Hematopoietic multipotent progenitor cell treated with erythropoietin and hydrocortisone succinate and interleukin-3 and kit ligand, for 17 days (in vitro differentiated cells): ENCODE measurements at places on chromosomes 16 and 17.
A peak's percentile ranks its signal among the peaks of the same experiment; 100 is the strongest.

DNA sequence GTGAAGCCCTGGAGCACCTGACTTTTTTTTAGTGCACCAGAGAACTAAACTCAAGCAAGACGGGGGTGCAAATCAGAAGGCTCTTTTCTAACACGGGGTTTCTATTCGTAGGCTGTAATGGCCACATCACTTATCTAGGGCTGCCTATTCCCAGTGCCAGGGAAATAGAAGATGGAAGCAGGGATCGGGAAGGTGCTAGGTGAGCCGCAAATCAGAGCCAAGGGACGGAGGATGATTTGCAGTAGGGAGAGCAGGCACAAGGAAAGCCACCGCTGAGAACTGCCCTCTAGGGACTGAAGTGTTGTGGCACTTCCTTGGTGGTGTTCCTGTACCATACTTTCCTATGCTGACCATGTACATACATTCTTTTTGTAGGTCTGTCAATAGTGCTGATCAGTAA is 7.8 kb upstream of the SLC46A1 start:
- no peak for DNase-seq

- DNase-seq, result no peak
Measured at GRCh38 chr16:27468941-27469531, 67.1 kb downstream of the IL21R start.

DNA sequence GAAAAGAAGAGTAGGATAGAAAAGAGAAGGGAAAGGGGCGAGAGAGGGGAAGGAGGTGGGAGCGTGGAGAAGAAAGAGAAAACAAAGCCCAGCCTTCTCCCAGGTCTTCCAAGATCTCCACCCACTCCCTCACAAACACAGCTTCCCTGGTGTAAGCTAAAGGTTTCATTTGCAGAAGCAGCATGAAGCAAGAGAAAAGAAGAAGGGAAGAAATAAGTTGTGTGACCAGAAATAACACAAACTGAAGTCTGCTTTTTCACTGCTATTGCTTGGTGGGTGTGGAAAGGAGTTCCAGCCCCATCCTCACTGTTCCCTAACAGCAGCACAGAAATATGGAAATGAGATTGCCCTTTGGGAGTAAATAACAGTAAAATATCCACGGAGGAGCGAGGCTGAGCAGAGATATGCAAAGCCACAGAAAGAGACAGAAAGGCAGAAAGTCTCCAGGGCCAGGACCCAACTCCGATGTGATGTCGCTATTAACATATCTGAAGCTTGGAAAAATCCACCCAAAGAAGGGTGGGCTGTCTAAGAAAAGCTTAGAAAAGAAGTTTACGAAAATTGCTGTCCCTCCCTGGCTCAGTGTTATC is 10.3 kb upstream of the GAS7 start:
- DNase-seq, result no peak

DNA sequence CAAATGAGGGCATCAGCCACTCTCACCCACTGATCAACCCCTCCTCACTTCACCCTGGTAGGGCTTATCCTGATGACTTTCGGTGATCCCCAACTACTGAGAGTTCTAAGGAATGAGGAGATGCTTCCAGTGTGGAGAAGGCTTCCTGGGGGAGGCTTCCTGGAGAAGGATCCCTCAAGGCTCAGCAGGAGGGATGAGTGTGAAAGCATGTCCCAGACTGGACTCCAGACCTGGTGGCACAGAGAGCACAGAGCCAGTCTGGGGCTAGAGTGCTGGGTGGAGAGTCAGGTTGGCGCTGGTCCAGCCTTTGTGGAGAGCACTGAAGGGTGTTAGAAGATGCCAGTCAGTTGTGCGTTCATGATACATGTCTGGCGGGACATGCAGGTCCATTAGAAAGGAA is 53.7 kb downstream of the PLD6 start:
- no peak for DNase-seq

GRCh38 chr16:52634528-52634927 is 87.6 kb upstream of the TOX3 start:
- DNase-seq, result no peak

DNA sequence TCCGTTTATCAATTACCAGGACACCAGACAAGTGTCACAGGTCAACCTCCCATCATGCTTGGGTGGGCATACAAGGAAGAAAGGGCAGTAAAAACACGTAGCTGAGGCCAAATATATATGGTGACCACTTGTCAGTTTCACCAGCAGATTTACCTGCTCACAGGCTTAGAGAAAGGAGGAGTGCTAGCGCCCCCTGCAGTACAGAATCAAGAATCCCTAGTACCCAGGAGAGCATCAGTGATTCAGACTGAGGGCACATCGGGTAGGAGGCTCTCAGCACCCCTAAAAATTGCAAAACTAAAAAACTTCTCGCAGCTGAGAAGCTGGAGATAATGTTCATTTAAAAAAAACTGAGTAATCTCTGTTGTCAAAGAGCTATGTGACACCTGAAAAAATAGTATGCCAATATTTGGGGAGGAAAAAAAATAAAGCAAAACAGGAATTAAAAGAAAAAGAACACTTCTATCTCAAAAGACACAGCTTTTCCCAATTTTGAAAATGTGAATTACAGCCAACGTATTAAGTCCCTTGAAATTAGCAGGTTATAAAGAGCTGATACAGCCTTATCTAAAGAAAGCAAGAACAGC is 21.2 kb upstream of the MON1B start:
- peak; percentile 44 for DNase-seq

- DNase-seq, result no peak
Measured at GRCh38 chr17:76691379-76692191, 19.2 kb downstream of the MXRA7 start.

DNA sequence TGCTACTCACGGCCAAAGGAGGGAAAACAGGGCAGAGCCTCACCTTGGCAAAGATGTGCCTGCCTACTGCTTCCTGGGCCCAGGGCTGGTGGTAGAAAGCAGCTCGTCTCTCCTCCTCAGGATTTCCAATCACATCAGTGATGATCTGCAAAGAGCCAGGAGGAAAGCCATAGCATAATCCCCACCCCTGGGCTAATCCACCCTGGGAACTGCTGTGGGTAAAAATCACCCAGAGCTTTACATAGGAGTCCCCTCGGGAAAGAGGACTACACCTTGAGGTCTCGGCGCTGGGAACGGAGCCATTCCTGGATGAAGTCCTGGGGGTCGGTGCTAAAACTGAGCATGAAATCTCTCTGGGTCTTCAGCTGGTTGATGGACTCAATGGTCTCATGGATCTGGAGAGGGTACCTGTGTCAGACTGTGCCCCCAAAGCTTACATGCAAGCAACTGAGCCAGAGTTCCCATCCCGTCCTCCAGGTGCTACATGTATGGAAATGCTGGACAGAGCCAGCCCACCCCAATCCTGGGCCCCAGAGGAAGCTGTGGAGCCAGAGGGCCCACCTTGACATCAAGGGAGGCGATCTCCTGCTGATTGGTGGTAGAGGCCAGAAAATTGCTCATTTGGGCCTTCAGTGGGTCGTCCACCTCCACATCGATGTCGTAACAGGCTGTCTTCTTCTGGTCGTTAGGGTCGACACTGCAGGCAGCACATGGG is 5.7 kb upstream of the FTSJ3 start:
- DNase-seq, result no peak

DNA sequence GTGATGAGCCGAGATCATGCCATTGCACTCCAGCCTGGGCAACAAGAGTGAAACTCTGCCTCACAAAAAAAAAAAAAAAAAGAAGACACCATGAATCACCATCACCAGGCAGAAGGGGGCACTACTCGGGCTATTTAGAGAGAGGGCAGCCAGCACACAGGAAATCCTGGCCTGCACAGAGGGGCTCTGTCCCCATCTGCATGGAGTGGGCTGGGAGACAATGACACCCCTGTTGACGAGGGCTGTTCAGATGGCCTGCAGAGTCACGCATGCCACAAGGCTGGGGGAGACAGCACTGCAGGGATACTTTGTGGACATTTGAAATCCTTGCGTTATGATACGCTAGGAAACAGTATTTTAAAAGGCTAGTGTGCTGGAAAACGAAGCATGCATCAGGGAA is 48.3 kb downstream of the CUEDC1 start:
- DNase-seq, result no peak

DNA sequence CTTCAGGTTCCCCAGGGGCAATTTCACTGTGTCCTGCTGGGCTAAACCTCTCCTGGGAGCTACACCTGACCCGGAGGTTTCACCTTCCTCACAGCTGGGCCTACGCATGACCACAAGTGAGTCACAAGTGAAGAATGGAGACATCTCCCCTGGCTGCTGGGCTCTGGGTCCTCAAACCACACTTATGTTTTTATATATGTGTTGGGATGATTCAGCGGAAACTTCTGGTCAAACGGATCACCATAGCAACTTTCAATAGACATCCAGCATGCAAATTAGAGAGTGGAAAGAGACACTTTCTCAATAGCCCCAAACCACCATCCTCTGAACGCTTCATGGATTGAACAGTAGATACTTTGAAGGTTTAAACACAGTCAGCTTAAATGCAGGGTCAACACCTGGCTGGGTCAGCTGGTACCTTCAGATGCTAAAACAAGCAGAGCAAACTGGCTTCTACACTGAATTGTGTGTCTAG is 28.0 kb upstream of the MAF start:
- no peak for DNase-seq

GRCh38 chr16:49010879-49011278 is 270.8 kb downstream of the CBLN1 start:
- DNase-seq, result no peak

DNA sequence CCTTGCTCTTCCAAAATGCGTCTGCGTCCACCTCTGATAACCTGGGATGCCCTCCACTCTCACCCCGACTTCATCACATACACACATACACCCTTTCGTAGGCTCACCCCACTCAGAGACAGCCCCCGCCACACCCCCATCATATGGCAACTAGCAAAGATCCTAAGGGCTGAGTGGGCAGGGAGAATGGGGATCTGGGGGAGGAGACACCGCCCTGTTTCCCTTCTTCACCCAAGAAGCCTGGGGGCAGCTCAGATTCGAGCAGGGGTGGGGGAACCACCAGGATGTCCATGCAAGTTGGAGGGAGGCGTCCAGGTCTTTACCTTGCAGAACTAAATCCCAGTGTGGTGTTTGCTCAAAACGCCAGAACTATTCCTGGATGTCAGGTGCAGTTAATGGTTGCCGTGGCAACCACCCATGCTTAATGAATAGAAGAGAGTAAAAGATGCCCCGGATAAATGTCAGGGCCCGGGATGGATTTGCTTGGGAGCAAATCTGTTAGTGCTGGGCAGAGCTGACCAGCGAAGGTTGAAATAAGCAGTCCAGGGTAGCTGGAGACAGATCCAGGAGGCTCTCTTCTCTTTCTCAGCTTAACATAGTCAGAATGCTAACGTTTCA is 72.8 kb downstream of the CACNG3 start:
- DNase-seq, result no peak

GRCh38 chr17:40099619-40100418 is 570 bp downstream of the NR1D1 start:
- peak; percentile 26 for DNase-seq

GRCh38 chr16:54987081-54987480 is 56.4 kb downstream of the IRX5 start:
- no peak for DNase-seq

- no peak for DNase-seq
Measured at GRCh38 chr17:10052106-10052813, 146.1 kb downstream of the GAS7 start.

GRCh38 chr17:5304636-5305035 is 22.6 kb downstream of the RABEP1 start:
- DNase-seq, result no peak

DNA sequence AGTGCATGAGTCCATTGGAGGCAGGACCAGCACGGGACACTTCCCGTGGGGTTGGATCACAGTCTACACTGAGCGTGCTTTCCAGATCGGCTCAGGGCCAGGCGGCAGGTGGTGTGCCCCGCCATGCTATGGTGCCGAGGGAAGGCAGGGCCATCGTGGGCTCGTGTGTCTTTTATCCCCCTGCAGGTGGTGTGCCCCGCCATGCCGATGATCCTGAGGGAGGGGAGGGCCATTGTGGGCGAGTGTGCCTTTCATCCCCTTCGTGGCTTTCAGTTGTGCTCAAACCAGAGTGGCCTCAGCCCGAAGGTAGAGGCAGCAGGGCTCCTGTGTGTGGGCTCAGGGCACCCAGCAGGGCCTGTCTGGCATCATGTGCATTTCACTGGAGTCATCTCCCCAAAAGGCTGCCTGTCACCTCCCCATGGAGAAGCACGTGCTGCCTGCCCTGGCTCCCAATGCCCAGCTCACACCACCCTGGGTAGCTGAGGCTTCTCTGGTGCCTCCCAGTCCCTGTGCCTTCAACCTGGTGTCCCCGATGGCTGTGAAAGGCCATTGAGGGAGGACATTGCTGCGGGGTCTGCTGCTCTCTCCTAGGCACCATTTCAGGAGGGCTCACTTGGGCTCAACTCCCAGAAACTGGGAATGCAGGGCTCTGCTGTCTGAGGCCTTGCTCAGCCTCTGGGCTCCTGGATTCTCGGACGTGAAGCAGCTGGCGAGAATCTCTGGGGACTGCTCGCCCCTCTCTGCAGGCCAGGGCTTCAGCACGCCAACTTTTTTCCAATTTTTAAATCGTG is 207.6 kb downstream of the NPIPB11 start:
- no peak for DNase-seq

DNA sequence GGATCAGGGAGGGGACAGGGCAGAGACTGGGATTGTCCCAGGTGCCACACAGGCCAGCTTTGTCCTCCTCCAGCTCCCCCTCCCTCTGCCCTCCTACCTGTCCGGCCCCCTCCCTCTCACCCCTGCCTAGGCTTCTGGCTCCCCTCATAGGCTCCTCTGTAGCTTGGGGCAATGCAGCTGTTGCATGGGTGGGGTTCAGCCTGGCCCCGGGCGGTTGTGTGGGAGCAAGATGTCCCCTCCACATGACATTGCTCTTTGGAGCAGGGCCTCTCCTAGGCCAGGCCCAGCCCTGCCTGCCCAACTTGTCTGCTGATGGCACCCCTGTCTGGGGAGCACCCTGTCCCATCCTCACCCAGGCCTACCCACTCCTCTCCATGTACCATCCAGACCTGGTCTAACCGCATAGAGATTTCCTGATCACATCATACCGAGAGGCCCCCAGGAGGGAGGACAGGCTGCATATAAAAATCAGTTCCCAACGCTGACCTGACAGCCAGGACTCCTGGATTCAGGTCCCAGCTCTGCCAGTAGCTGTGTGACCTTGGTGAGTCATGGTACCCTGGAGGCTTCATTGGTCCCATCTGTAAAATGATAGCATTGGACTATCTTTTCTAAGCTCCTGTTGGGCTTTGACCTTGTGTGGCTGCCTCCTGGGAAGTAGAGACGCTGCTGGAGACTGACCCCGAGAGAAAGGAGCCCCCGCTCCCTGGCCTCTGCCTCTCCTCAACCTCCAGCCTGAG is 48.8 kb upstream of the DLX4 start:
- DNase-seq, result no peak
